Activated CD4-positive, alpha-beta T cell treated with anti-CD3 and anti-CD28 coated beads for 1 hour (primary cell): ENCODE measurements at places on chromosomes 7 and 10.

- DNase-seq: no peak
Observed at GRCh38 chr10:35460852-35461460, 124.6 kb downstream of the CCNY start.

DNA sequence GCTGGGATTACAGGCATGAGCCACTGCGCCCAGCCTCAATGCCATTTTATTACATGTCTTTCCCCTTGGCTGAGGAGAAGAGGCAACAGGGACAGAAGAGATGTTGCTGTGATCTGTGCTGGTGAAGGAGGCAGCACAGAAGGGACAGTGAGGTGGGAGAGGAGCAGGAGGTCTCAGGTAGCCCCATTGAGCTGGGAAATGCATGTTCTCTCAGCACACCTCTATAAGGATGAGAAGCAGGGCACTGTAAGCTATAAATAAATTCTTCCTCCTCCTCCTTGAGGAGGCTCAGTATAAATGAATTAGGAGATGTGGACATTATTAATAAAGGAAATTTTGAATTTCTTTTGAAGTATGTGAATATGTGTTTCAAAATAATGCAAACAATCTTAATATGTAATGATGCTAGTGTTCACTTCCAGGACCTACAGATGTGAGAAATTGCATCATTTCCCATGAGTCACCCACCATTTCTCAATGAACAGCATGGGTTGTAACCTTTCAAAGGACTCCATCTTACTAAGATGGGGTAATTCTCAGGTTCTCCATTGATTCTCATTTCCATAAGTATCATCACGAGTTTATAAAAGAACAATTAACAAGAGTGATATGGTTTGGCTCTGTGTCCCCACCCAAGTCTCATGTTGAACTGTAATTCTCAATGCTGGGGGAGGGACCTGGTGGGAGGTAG is 88.9 kb upstream of the ODAD2 start:
- no peak for DNase-seq

DNA sequence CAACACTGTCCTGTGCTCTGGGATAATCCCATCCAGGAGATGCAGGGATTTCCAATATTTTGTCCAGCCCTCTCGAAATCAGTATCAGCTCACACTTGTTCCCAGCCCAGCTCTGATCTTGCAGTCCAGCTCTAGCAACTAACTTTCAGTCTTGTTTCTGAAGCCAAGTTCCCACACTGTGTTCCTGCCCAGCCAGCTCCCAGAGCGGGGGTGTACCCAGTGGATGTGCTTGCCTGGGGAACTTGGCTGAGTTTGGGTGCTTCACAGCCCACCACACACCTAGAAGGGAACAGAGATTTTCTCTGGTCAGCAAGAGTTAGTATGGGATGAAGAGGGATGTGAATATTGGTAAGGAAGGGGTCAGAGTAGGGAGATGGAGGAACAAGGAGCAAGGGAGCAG is 57.5 kb upstream of the RAPGEF5 start:
- DNase-seq: no peak

DNA sequence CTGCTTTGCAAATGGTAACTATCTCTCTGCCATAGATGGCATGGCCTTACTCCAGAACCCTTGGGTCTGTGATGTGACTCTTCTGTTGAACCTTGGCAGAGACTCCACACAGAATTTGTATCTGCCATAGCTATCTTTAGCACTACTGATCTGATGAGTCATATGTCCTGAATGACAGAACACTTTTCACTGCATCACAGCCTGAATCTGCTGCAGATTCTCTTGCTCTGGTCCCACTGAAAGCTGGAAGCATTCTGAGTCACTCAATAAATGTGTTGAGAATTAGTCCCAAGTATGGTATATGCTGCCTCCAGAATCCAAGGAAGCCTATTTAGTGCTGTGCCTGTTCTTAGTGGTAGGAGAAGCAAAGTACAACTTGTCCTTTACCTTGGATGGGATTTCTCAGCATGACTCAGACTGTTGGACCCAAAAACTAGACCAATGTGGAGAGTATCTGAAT is 39.5 kb upstream of the ANKRD1 start:
- DNase-seq: no peak

DNA sequence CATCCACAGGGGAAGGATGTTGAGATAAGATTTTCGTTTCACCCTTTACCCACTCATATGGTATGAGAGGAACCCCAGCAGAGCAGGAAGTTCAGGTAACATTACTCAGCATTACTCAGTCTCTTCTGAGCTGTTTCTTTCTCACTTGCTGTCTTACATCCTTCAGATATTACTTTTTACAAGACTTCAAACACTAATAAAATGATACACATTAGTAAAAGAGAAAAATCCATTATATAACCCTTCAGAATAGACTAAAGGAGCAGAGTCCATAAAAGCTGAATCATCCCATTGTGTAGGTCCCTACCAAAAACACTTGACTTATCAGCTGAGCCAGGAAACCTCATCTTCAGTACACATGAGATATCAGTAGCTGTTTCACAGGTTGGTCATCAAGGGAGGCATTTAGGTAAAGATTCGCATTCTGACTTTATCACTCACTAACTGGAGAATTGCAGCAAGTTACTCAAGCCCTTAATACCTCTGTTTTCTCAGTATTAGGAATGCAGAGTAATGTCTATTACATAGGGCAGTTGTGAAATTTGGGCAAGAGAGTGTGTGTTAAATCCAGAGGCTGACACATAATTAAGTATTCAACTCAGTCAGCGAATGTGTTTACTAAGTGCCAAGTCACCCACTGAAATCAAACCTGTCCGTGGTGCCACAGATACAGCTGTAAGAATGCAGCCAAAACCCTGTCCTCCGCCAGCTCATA is 44.7 kb downstream of the KLF6 start:
- no peak for DNase-seq
